Fibroblast of the conjunctiva (primary cell): ENCODE measurements at places on chromosomes 12 and 14.

DNA sequence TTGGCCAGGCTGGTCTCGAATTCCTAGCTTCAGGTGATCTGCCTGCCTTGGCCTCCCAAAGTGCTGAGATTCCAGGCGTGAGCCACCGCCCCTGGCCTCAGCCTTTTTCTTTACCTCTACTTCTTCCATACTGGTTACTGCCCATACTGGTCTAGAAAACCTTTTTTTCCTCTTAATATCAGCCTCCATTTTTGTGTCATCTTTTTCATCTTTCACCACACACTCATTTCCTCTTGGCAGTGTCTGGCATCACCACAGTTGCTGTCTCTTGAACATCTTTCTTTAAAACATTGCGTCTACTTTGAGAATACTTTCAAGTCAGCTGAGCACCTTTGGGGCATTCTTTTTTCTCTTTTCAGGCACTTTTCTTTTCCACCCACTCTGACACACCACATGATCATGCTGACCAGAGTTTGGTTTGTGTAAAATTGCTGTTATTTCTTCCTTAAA is 32.7 kb downstream of the DDX47 start:
- DNase-seq: no peak

GRCh38 chr12:12007001-12007712 is 63.6 kb upstream of the BCL2L14 start:
- no peak for DNase-seq

DNA sequence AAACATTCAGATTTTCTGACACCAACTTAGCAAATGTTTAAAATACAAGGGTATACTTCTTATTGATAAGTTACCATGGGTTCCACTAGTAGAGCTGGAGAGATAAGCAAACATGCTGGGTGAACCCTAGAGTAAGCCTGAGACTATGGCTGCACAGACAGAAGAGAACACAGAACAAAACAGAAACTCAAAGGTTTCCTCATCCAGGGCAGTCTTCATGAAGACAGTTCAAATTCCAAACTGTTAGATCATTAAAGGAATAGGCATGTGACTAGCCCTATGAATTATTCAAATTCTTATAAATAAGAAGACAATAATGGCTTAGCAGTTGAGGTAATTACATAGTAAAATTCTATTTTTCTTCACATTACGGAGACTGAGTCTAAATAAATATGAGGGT is 28.1 kb downstream of the BTBD7 start:
- no peak for DNase-seq

GRCh38 chr14:77859934-77860570 is 60.1 kb downstream of the ADCK1 start:
- no peak for DNase-seq

GRCh38 chr12:109999983-110000505 is 814 bp downstream of the ANKRD13A start:
- no peak for DNase-seq

- DNase-seq: peak; percentile 75
These were observed 386.7 kb upstream of the NOVA1 start for GRCh38 chr14:26984311-26985177.

- DNase-seq: no peak
These were observed 194.1 kb downstream of the BTG1 start for GRCh38 chr12:91951571-91951970.

DNA sequence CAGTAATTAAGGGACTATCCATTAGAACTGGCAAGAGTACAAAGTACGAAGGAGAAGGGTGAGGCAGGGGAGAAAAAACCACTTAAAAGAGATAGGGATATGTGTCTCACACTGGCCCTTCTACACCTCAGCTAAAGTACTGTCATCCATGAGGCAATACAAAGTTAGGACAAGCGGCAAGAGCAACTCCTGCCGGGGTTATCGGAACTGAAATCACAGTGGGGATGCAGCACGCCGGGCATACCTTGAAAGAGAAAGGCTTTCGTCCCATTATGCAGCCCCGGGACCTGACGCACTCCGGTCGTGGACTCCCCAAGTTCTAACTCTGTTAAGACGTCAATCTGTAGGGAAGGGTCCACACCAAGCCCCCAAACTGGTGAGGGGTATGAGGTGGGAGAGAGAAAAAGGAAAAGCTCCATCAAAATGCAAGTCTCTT is 1.1 kb downstream of the NELL2 start:
- no peak for DNase-seq
